Subcutaneous preadipocyte (primary cell): ENCODE measurements at places on chromosomes 6 and 20. TPM values are rescaled to one million over a fixed set of nuclear protein-coding genes. Genes with fewer than 3 reads are reported as not detected.

The COL9A1 gene
- not detected in 2 replicates for total RNA-seq

The MTFR2 gene
- 2.2 and 3.5 TPM in 2 replicates for total RNA-seq

The TMEM170B gene
- total RNA-seq, result 2.6 and 2.9 TPM in 2 replicates

The BEND6 gene
- total RNA-seq, result 9.6 and 12.7 TPM in 2 replicates

The MPIG6B gene
- total RNA-seq, result not detected in 2 replicates

The SLC17A9 gene
- 8.5 and 13.3 TPM in 2 replicates for total RNA-seq

The SPATA25 gene
- 1.4 and 1.5 TPM in 2 replicates for total RNA-seq

The THBD gene
- total RNA-seq, result 7.3 and 15.1 TPM in 2 replicates

The CNR1 gene
- under 0.01 and 0.37 TPM in 2 replicates for total RNA-seq

The COL21A1 gene
- 5.3 and 11.4 TPM in 2 replicates for total RNA-seq

The CTAGE9 gene
- total RNA-seq, result not detected in 2 replicates

The ANGPT4 gene
- total RNA-seq, result not detected in 2 replicates

The OPRL1 gene
- 0.20 and 0.37 TPM in 2 replicates for total RNA-seq

The SNAI1 gene
- total RNA-seq, result under 0.01 TPM in 2 replicates

The TRERF1 gene
- 6.6 and 10.0 TPM in 2 replicates for total RNA-seq

The PTK7 gene
- total RNA-seq, result 30.3 and 33.8 TPM in 2 replicates

The RNF39 gene
- not detected in 2 replicates for total RNA-seq

The MUC21 gene
- not detected in 2 replicates for total RNA-seq

The NANP gene
- 6.6 and 10.4 TPM in 2 replicates for total RNA-seq

The BTNL2 gene
- not detected in 2 replicates for total RNA-seq

The EYA2 gene
- 0.37 TPM in 1 of 2 replicates, not detected in the other for total RNA-seq

The ADGRF5 gene
- total RNA-seq, result 0.37 TPM in 1 of 2 replicates, not detected in the other

The PAX1 gene
- total RNA-seq, result not detected in 2 replicates

The TNF gene
- total RNA-seq, result not detected in 2 replicates

The RAB22A gene
- 15.8 and 20.3 TPM in 2 replicates for total RNA-seq

The HLA-B gene
- total RNA-seq, result 103 and 228 TPM in 2 replicates

The CYP24A1 gene
- not detected in 2 replicates for total RNA-seq

The TMC2 gene
- under 0.01 TPM in 1 of 2 replicates, not detected in the other for total RNA-seq

The ARFGEF3 gene
- under 0.01 and 0.20 TPM in 2 replicates for total RNA-seq

The SSTR4 gene
- total RNA-seq, result not detected in 2 replicates

The DOK5 gene
- total RNA-seq, result 5.3 and 9.2 TPM in 2 replicates

The GJA1 gene
- 71.7 and 82.3 TPM in 2 replicates for total RNA-seq

The CBFA2T2 gene
- total RNA-seq, result 4.4 and 4.9 TPM in 2 replicates

The MTHFD1L gene
- 34.8 and 36.0 TPM in 2 replicates for total RNA-seq

The TTPAL gene
- 21.7 and 28.3 TPM in 2 replicates for total RNA-seq

The TEAD3 gene
- total RNA-seq, result 9.2 and 12.1 TPM in 2 replicates

The JPH2 gene
- under 0.01 and 0.20 TPM in 2 replicates for total RNA-seq

The PROKR2 gene
- not detected in 2 replicates for total RNA-seq

The HNF4A gene
- not detected in 2 replicates for total RNA-seq

The ECT2L gene
- total RNA-seq, result not detected in 2 replicates
